Right ventricle myocardium inferior (tissue), 1 donor: ENCODE measurements at places on chromosomes 7 and 10. TPM values are rescaled to one million over a fixed set of nuclear protein-coding genes. Genes with fewer than 3 reads are reported as not detected.

GRCh38 chr7:922334-923107 is 32.0 kb downstream of the ADAP1 start:
- peak; percentile 57 for DNase-seq

- DNase-seq, result no peak
Observed at GRCh38 chr7:15571301-15571878, 9.6 kb upstream of the AGMO start.

GRCh38 chr7:130937016-130937415 is 203.0 kb upstream of the KLF14 start:
- no peak for DNase-seq

GRCh38 chr10:19920075-19920726 is 104.0 kb downstream of the PLXDC2 start:
- no peak for DNase-seq

Gene ADAP1
- 10.0 TPM for total RNA-seq

Gene BHLHA15
- not detected for total RNA-seq

Gene GNG11
- 21.6 TPM for total RNA-seq
